ENCODE measurements at places on chromosomes 12 and 14. TPM values are rescaled to one million over a fixed set of nuclear protein-coding genes. Genes with fewer than 3 reads are reported as not detected.

GRCh38 chr12:94202245-94203180 lies 54.1 kb downstream of the PLXNC1 start:
- no peak overlapping the region for H3K4me3 ChIP-seq
- peaks cover 3% of the 10 kb centered on the region for H3K4me1 ChIP-seq
- H3K27ac ChIP-seq, result no peak overlapping the region
- H3K27me3 ChIP-seq, result peaks cover 12% of the 10 kb centered on the region
- no peaks in the 10 kb centered on the region for H3K36me3 ChIP-seq

Gene DHRS2
- total RNA-seq, result 0.29 TPM

DNA sequence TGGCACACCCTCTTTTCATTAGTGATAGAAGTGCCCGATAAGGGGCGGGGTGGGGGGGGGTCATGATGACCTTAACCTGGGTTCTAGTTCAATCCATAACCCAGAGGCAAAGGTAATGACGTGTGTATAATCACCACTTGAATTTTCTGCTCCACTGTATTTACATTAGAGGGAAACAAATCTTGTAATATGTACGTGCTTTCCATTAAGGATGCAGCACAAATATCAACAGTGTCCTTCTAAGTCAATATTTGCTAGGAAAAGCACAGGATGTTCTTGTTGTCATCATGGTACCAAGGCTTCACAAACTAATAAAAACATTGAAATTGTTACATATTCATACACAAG lies 121.2 kb upstream of the SLC38A2 start:
- H3K4me3 ChIP-seq, result no peak overlapping the region
- peak overlapping the region; percentile 84 for H3K27ac ChIP-seq
- no peak for DNase-seq
- no peaks in the 10 kb centered on the region for H3K36me3 ChIP-seq

DNA sequence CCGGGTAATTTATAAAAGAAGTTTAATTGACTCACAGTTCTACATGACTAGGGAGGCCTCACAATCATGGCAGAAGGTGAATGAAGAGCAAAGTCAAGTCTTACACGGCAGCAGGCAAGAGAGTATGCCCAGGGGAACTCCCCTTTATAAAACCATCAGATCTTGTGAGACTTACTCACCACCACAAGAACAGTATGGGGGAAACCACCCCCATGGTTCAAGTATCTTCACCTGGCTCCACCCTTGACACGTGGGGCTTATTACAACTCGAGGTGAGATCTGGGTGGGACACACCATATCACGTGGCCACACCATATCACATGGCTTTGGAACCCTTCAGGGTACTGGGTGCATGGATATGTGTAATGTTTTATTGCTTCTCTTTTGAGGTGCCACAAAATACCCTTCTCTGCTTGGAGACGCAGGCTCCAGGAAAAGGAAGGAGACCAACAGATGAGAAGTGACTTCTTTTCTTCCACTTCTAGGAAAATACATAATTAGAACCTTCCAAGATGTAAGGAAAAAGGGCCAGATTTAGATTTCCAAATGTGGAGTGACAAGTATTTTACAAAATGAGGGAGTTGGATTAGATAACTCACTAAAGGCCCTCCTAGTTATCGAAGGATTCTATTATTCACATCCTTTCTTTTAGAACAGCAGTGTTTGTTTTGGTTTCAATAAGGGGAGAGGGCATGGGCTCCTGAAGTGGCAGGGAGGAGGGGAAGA lies 33.1 kb upstream of the ETFBKMT start:
- DNase-seq, result peak; percentile 77
- H3K27me3 ChIP-seq, result no peaks in the 10 kb centered on the region
- H3K27ac ChIP-seq, result no peak overlapping the region
- H3K4me1 ChIP-seq, result peaks cover 8% of the 10 kb centered on the region
- H3K4me3 ChIP-seq, result no peak overlapping the region

Gene INHBE
- total RNA-seq, result 0.88 TPM

Gene SNAPC1
- 26.5 TPM for total RNA-seq

Gene FERMT2
- total RNA-seq, result 220 TPM

Gene CLEC1B
- not detected for total RNA-seq

- no peak for DNase-seq
- no peaks in the 10 kb centered on the region for H3K27me3 ChIP-seq
- H3K4me3 ChIP-seq, result no peak overlapping the region
- H3K4me1 ChIP-seq, result no peaks in the 10 kb centered on the region
- peaks cover 24% of the 10 kb centered on the region for H3K36me3 ChIP-seq
These were observed 15.5 kb upstream of the ATP6V0A2 start for GRCh38 chr12:123696646-123697045.

Gene TMX1
- 55.4 TPM for total RNA-seq

DNA sequence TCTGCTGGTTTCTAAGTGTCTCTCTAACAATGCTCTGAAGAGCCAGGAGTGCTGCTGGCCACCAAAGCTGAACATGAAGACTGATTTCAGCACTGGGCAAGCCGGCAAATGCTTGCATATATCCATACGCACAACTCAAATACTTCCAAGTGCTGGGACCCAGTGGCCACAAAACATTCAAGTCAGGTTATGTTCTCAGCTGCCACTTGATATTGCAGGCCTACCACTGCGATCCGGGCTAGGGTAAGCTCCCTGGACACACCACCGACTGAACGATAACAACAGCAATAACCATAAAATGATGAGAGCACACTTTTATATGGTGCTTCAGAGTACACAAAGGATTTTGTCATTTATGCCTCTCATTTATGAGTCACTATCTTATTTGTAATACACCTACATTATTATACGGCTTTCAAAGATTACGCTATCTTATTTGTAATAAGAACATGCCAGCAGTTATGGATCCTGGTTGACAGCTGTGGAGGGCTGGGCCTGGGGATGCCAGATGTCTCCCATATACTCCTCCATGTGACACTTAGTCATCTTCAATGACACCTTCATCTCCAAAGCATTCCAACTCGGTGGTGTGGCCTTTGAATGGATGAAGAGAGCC lies 35.5 kb downstream of the CRACR2A start:
- DNase-seq, result no peak
- H3K27ac ChIP-seq, result no peak overlapping the region
- no peaks in the 10 kb centered on the region for H3K36me3 ChIP-seq
- H3K27me3 ChIP-seq, result no peaks in the 10 kb centered on the region

Gene IFNG-AS1
- 0.29 TPM for total RNA-seq

- H3K36me3 ChIP-seq, result no peaks in the 10 kb centered on the region
- H3K4me1 ChIP-seq, result peaks cover 11% of the 10 kb centered on the region
- H3K27me3 ChIP-seq, result no peaks in the 10 kb centered on the region
- H3K27ac ChIP-seq, result no peak overlapping the region
- DNase-seq, result peak; percentile 92
- H3K4me3 ChIP-seq, result no peak overlapping the region
These were observed 67.7 kb downstream of the EID3 start for GRCh38 chr12:104371043-104371870.

- no peak for DNase-seq
- H3K4me1 ChIP-seq, result no peaks in the 10 kb centered on the region
- H3K27me3 ChIP-seq, result no peaks in the 10 kb centered on the region
- H3K4me3 ChIP-seq, result no peak overlapping the region
- H3K36me3 ChIP-seq, result no peaks in the 10 kb centered on the region
These were observed 124.1 kb downstream of the STXBP6 start for GRCh38 chr14:24925771-24926374.

GRCh38 chr12:46382408-46382963 lies 9.9 kb upstream of the SLC38A2 start:
- H3K36me3 ChIP-seq, result no peaks in the 10 kb centered on the region
- peaks cover 49% of the 10 kb centered on the region for H3K4me1 ChIP-seq
- peak overlapping the region; percentile 77 for H3K4me3 ChIP-seq
- H3K27ac ChIP-seq, result peak overlapping the region; percentile 98

GRCh38 chr14:55201219-55202101 lies 10.1 kb upstream of the DLGAP5 start:
- no peaks in the 10 kb centered on the region for H3K36me3 ChIP-seq
- no peak for DNase-seq
- H3K27me3 ChIP-seq, result no peaks in the 10 kb centered on the region
- H3K27ac ChIP-seq, result no peak overlapping the region
- H3K4me3 ChIP-seq, result no peak overlapping the region
- no peaks in the 10 kb centered on the region for H3K4me1 ChIP-seq

DNA sequence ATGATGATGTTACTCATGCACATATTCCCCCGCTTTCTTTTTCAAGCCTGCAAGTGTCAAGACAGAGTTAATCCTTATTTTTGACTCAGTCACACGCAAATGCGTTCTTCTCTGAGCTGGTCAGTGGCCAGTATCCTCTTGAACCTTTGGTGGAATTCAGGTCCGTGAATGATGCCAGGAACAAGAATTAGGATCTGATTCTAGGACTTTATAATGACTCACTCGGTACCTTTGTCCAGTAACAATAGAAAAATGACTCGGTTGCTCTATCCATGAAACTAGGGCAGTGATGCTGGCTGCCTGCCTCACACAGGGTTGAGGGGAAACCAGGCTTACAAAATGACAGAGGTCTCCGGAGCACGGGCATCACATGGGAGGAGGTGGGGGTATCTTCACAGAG lies 185.8 kb upstream of the NUDT4 start:
- H3K36me3 ChIP-seq, result no peaks in the 10 kb centered on the region
- H3K27me3 ChIP-seq, result no peaks in the 10 kb centered on the region
- no peak for DNase-seq
- peaks cover 20% of the 10 kb centered on the region for H3K4me1 ChIP-seq
- peak overlapping the region; percentile 8 for H3K4me3 ChIP-seq
- peak overlapping the region; percentile 47 for H3K27ac ChIP-seq

- H3K4me3 ChIP-seq, result no peak overlapping the region
- H3K27me3 ChIP-seq, result no peaks in the 10 kb centered on the region
- H3K4me1 ChIP-seq, result peaks cover 40% of the 10 kb centered on the region
- peak overlapping the region; percentile 87 for H3K27ac ChIP-seq
These were observed 283.5 kb downstream of the KSR2 start for GRCh38 chr12:117685110-117685926.

Gene DAO
- not detected for total RNA-seq
